NCI-H2107 (cell line): ENCODE measurements at places on chromosomes 7 and 10.

DNA sequence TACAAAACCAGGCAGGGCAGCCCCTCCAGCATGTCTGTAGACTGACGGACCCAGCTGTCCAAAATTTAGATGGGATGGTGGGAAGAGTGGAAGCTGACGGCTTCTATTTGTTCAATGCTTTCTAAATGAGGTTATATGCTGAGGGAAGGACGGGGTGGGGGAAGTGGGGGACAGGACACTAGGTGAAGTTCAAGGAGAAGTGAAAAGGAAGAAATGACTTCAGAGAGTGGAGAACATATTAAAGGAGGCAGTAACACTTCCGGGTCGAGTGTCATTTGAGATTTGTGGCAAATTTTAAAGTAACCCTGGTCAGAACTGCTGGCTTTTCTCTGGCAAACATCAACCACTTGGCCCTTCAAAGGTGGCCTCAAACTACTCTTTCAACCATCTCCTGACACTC, 9.4 kb downstream of the PIP4K2A start:
- DNase-seq: no peak

DNA sequence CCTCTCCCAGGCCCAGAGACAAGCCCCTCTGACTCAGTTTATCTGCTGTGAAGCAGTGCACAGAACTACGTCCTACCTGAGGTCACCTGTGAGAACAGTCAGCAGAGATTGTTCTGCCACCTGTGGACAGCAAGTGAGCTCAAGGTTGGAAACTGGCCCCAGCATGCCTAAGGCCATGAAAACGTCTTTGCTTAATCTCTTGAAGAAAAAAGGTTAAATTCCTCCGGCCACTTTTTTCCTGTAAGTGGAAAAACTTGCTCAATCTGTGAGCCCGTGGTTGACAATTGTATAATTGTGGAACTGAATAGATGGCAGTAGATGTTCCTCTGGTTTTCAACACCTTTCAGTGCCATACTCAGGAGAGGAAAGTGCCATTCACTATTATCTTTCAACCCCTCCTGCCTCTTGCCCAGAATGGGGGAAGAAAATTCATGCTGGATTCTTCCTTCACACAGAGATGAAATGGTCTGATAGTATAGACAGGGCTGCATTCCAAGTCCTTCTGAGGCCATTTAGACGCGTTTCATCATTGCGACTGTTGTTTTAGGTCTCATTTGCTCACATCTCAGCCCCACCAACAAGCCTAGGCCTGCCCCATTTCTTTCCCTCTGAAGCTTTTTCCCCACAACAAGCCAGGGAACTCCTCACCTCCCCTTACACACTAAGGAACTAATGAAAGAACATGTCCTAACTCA, 292.9 kb downstream of the FZD1 start:
- DNase-seq: no peak

DNA sequence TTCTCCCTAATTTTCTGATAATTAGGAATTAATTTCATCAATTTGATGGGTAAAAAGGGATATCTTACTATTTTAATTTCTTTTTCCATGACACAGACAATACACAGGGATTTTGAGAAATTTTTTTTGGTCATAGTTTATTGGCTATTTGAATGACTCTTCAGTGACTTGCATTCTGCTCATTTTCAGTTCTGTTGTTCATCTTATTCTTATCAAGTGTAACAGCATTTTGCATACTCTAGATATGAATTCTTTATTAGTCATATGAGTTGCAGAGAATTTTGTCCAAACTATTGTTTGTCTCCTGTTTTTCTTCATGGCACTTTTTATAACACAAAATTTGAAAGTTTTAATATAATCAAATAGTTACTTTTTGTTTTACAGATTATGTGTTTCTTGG, 41.7 kb downstream of the MKLN1 start:
- no peak for DNase-seq

- no peak for DNase-seq
Measured at GRCh38 chr7:158121441-158122045, 466.1 kb downstream of the PTPRN2 start.

DNA sequence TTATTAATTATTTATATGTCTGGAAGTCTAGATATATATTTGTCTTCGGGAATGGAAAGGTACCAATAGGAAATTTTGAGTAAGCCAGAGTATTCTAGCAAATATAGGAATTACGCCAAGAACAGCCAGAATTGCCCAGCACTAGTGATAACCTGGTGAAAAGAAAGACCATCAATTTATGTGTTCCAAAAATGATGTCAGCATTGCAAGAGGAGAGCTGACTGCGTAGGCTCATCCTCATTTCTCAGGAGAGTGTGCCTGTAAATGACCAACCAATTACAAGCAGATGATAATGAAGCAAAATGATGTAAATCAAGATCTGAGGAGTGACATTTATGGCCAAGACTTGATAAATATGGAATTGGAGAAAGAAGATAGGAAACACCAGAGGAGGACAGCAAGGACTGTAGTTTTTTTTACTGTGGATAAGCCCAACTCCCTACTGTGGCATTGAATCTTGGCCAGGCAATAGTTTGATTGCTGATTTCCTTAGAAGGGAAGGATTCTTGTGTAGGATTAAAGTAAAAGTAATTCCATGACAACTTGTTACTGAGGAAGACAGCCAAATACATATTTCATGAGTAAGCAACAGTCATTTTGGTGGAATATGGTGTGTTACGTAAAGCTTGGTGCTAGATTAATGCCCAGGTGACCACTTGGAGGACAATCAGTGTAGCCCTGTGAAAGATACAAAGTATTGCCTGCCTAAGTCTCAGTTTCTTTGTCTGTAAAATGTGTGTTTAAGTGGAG, 590.8 kb downstream of the AUTS2 start:
- DNase-seq: no peak

GRCh38 chr10:126732308-126732707, 61.8 kb upstream of the C10orf90 start:
- no peak for DNase-seq

- no peak for DNase-seq
Measured at GRCh38 chr10:33653584-33654367, 319.3 kb upstream of the NRP1 start.

- no peak for DNase-seq
Measured at GRCh38 chr10:119663866-119664698, 12.9 kb downstream of the BAG3 start.

- no peak for DNase-seq
Measured at GRCh38 chr7:103538964-103539709, 93.1 kb upstream of the SLC26A5 start.

GRCh38 chr10:102269017-102269416, 23.7 kb downstream of the GBF1 start:
- no peak for DNase-seq

DNA sequence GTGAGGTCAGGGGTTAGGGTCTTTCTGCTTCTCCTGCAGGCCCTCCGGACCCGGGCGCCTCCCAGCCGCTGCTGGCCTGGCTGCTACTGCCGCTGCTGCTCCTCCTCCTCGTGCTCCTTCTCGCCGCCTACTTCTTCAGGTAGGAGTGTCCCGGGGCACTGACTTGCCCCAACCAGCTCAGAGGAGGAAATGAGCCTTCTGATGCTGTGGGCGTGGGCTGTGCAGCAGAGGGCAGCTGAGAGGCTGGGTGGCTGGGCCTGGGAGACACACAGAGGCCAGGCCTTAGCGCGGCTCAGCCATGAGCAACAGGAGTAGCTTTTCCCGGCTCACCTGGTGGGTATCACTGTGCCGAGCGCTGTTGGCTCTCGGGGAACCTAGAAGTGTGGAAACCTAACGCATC, 78.9 kb downstream of the MKI67 start:
- no peak for DNase-seq

GRCh38 chr7:67429735-67430134, 433.1 kb downstream of the TYW1 start:
- no peak for DNase-seq

GRCh38 chr7:28941633-28942032, 16.5 kb downstream of the TRIL start:
- DNase-seq: no peak

DNA sequence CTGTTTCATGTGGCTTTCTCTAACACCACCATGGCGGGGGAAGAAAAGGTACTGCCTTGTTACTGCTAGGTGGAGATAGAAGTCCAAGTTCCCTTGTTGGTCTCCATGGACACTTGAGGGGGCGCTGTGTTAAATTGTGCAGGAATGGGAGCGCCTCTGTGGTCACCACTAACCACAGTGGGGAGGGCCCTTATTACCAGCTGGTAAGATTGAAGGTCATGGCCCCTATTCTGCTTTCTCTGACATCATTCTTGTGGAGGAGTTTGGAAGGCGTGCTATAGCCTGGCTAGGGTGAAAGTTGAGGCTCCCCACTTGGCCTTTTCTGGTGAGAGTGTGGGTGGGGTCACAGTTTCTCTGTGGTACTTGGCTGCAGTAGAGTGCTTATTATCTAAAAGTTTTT, 14.9 kb upstream of the MXI1 start:
- DNase-seq: no peak

DNA sequence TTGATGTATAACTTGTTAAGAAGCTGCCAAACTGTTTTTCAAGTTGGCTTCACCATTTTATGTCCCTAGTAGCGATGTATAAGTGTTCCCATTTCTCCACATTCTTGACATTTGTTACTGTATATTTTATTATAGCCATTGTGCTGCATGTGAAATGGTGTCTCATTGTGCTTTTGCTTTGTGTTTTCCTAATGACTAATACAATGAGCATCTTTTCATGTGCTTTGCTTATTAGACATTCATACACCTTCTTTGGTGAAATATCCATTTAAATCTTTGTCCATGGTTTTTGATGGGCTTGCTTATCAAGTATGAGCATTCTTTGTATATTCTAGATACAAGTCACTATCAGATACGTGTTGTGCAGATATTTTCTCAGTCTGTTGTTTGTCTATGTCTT, 203.0 kb downstream of the CCSER2 start:
- DNase-seq: no peak

DNA sequence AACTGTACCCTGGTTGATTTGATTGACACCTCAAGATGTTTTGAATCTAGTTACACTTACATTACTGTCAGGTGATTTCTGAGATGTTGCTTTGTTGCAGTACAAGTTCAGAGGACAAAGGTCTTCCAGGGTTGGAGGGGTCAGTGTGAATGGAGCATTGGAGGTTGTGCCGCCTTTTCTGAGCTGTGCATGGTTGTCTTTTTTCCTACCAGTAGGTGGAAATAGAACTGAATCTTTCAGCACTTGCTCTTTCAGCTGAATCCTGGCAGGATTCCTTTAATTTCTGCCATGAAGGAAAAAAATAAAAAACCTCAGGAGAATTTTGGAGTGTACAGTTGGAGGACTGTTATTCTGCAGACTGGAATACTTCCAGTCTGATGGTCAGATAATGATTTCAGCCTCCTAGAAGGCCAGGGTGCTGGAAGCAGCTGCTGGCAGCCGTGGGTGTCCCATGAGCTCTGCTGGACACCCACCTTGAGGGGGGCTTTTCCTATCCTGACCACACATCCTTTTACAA, 82.7 kb downstream of the PLCE1 start:
- DNase-seq: no peak

- no peak for DNase-seq
Measured at GRCh38 chr7:5687936-5688630, 93.4 kb downstream of the RNF216 start.

- no peak for DNase-seq
Measured at GRCh38 chr7:100154651-100155491, 3.7 kb downstream of the TRAPPC14 start.

DNA sequence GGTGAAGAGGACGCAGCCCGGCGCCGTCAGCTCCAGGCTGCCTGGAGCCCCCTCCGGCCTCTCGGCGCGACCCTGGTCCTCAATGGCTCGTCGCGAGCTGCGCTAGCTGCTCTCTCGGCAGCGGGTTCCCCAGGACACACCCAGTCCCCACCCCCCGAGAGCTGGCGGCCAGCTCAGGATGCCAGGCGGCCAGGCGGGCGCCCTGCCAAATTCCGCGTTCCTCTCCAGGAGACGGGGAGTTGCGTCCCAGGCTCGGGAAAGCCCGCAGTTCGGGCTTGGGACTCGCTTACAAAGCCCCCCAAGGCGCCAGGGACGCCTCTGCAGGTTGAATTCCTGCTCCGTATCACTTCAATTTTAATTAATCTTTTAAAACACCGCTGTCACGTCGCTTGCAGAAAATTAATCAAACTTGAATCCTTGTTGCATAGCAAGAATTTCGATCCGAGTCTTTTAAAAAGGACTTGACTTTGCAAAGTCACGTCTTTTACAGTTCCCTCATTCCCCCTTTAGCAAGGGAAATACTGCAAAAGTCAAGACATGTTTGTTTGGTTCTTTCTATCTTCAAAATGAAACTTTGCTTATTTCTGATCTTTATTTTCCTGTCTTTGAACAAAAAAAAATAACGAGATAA, 28.2 kb downstream of the SKIDA1 start:
- DNase-seq: peak; percentile 8

- DNase-seq: no peak
Measured at GRCh38 chr10:46542567-46543465, 13.6 kb downstream of the GPRIN2 start.

GRCh38 chr7:62361-63116, 129.8 kb upstream of the FAM20C start:
- DNase-seq: no peak
